ENCODE measurements at places on chromosomes 4 and X.

DNA sequence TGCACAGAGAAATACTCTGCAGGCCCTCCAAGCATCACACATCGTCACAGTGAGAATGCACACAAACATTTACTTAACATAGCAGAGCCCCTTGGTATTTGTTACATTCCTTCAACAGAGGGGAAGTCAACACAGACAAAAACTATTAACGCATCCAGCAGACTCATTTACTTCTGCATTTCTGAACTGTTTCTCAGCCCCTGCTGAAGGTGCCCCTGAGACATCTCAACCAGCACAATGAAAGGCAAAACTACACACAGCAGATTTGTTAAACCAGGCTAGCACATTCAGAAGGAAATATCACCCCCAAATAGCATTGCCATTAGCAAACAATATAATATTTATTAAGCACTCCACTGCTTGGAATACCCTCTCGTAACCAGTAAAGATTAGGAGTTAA is 367.0 kb downstream of the RAB28 start:
- no peak for DNase-seq

GRCh38 chr4:140485939-140486338 is 12.2 kb downstream of the MGAT4D start:
- no peak for DNase-seq

GRCh38 chr4:142532054-142532453 is 314.0 kb downstream of the INPP4B start:
- DNase-seq: no peak

DNA sequence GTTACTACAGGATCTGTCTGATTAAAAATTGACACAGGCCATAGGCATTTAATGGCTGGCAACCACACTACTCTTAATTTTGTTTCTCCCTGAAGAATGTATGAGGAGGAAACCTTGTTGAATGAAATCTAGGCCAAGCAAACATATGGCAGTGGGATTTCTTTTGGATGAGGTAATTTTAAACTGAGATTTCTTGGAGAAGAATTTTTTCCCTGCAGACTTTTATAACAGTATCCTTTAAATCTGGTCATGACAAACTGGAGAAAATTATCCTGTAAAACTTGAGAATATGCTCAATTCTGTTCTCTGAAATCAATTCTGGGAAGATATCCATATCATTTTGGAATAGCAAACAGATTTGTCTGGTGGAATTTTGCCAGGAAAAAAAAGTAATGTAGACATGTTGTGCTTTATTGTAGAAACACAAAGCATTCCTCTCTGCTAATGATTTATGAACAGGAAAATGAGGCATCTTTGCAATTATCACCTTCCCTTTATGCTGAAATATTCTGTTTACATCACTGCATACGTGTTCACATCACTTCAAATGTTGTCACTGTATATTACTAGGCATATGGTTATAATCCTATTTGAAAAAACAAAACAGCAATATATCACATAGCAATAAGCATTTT is 108.3 kb upstream of the ARSJ start:
- DNase-seq: no peak
